ENCODE measurements at places on chromosomes 4 and X. TPM values are rescaled to one million over a fixed set of nuclear protein-coding genes. Genes with fewer than 3 reads are reported as not detected.

The IGSF1 gene
- total RNA-seq, result 6.4 TPM

- DNase-seq, result no peak
Measured at GRCh38 chrX:2508648-2509335, 8.0 kb upstream of the DHRSX start.

DNA sequence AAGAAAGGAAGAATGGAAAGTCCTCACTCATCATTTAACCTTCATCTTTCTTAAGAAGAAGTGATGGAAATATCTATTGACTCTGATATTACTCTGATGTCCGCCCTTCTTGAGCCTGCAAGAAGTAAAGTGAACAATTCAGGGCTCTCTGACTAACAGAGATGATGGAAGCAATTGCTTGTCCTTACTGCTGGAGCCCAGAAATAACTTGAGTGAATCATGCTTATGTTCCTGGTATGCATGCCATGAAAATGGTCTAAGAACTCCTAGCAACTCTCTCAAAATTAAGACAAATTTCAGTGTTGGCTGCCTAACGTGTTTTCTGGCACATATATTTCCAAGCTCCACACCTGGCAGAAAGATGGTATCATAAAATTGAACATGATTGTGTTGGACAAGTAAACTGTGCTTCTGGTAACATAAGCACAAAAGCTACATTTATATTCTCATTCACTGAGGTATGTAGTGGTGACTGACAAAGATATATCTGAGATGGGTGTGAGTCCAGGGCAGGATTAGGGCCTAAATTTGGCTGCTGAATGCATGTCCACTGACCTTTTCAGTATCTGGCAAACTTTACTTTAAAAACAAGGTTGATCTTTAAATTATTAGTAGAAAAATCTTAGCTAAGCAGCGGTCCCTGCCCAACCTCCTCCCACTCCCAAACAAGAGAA is 109.2 kb upstream of the OTUD4 start:
- no peak for DNase-seq

DNA sequence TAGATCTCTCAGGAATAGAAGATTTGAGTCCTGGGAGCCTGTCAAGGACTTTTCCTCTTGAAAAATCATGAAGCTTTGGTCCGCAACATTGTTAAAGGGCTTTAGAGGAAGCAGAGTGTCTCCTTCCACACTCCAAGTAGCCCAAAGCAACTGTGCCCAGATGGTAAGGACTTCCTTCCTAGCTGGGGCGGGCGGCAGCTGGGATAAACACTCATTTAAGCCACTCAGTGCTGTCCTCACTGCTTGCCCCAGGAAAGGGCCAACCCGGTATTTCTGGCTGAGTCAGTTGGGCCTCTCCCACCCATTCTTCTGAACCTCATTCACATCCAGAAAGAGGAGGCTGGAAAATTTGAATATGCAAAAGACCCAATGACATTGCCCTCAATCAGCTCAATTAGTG is 144.3 kb downstream of the CHIC2 start:
- no peak for DNase-seq

DNA sequence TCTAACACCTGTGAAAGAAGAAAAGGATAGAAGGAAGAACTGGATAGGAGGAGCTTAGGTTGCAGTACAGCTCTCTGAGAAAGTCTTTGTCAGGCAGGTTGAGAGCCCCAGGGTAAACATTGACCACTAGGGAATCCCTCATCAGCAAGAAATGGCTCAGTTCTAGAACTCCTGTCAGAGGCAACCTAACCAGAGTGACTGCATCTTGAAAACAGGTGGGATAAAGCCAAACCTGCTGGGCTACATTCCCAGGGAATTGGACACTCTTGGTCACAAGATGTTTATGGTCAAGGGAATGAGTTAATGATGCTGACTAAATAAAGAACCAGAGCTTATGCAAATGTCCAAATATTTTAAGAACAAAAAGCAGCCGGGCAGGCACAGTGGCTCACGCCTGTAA is 108.3 kb upstream of the MED14 start:
- no peak for DNase-seq

DNA sequence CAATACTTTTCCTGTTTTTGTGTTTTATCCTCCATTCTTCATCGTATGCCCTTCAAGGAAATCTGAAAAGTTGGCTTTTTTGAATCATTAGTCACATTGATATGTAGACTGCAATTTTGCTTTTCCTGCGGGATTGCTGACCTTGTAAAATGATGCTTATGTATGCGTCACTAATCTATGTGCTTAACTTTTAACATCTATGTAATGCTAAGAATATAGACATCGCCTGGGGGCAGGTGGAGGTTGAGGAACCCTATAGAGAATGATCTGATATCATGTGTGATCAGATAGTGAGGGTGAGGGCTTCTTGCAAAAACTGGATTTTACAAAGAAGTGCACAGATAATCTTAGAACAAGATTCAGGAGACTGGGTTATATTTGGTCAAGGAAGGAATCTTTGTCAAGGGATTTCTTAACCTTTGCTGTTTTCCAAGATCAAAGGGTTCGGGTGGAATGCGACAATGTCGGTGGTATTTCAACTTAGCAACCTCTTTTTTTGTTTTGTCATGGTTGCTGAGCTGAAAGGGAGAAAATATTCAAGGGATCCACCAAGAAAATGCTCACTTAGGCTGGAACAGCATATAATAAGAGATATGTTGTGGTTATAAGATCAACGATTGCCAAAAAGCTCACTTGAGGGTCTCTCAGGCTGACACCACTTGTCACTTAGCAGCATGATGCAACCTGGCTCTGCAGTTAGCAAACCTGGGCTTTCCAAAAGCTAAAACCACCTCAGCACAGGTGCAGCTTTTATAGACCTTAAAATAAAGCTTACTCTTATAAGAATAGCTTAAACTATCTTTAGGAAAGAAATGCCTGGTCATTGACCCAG is 70.6 kb upstream of the PUDP start:
- no peak for DNase-seq
